Stimulated activated CD8-positive, alpha-beta memory T cell treated with anti-CD3 and anti-CD28 coated beads, Interleukin-7, amount 100 ng/mL, for 4 hours (primary cell): ENCODE measurements at places on chromosomes 12 and 14.

GRCh38 chr14:61102549-61103466 is 121.8 kb downstream of the SLC38A6 start:
- DNase-seq = no peak

- no peak for DNase-seq
Observed at GRCh38 chr12:19239616-19240234, 110.2 kb downstream of the PLEKHA5 start.

- no peak for DNase-seq
Observed at GRCh38 chr12:1830981-1831963, 10.9 kb downstream of the LRTM2 start.

DNA sequence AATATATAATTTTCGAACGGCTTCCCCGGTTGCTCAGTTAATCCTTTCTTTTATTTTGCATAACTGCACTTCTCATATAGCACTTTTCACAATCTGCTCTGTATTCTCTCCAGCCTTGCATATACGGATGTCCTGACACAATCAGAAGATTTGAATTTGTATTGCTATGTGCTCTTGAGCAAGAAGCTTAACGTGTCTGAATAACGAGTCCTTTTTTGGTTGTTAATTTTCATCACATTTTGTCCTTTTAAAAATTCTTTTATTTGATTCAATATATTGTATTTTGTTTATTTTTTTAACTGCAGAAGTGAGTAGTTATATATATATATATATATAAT is 17.6 kb downstream of the A2M start:
- DNase-seq = no peak

GRCh38 chr14:72665259-72665658 is 228.6 kb downstream of the DPF3 start:
- no peak for DNase-seq

DNA sequence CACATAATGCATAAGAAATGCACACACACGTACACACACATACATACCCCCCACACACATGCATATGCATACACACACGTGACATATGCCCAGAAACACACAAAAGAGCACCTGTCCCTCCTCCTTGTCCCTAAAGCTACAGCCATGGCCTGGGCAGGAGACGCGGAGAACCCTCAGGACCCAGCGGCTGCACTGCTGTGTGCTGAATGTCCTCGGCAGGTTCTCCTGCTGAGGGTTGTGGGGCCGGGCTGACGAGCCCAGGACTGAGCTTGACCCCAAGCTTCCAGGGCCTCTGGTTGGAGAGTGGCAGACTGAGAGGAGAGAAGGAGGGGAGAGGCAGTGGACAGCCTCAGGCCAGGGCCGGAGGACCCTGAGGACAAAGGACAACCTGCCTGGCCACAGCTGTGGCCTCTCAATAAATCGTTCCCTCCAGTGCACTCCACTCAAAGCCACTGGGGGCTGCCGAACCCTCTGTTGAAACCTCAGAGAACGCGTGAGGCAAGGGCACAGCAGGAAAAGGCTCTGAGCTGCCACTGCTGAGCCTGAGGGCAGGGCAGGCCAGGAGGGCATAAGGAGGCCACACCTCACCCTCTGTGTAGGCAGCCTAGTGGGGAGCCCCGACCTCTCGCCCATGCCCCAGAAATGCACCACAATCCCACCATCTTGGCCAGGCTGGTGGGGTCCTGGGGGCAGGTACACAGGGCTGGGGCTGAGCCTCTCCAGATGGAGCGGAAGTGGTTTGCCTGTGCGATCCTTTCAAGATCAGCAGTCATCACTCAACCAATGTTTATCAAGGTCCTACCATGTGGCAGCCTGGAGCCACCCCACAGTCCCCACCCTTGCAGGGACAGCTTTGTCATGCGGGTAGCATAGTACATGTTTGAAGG is 3.1 kb downstream of the CACNA2D4 start:
- no peak for DNase-seq

DNA sequence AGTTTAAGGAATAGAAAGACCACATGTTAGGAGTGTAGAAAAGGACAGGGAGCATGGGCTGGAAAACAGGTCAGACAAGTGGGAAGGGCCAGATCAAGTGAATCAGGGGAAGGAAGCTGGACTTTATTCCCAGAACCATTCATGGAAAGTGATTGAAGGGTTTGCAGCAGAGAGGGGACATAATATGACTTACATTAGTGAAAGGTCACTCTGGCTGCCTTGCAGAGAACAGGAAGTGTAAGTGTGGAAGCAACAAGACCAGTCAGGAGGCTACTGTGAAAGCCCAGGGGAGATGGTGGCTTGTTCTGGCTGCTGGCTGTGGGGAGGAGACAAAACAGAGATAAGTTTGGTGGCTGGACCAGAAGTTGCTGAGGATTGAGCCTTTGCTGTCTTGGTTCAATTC is 69.1 kb downstream of the VCPKMT start:
- no peak for DNase-seq

DNA sequence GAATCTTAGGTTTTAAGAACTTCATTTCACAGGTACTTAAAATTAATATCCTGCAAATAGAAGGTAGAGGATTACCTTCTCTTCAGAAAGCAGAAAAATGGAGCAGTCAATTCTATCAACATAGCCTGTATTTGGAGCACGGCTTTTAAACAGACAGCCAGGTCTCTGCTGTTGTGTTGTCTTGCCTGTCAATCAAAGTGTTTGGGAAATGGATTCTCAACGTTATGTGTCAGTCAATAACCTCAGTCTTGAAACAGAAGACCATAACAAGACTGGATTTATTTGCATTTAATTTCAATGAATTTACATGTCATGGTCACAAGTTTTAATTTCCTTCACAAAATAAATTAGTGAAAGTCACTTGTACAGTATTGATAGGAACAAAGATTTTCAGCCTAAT is 51.9 kb upstream of the KRR1 start:
- no peak for DNase-seq

- DNase-seq = no peak
Observed at GRCh38 chr12:48489012-48489411, 6.7 kb downstream of the C12orf54 start.

DNA sequence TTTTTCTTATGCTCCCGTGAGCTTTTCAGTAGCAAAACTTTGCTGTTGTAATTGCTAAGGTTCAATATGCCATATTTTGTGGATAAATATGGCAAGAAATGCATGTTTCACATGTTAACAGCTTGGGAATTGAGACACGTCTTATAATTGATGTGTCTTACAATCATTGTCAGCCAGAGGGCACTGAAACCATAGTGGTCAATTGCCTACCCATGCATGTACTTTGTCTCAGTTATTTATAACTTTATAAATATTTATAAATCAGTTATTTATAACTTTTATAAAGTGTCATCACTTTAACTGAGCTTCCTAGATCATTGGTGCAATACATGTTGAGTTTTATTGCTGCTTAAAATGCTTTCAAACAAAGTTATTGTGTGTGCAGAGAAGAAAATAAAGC is 82.0 kb downstream of the CATSPERB start:
- no peak for DNase-seq
